ENCODE measurements at places on chromosomes 16 and 17. TPM values are rescaled to one million over a fixed set of nuclear protein-coding genes. Genes with fewer than 3 reads are reported as not detected.

DNA sequence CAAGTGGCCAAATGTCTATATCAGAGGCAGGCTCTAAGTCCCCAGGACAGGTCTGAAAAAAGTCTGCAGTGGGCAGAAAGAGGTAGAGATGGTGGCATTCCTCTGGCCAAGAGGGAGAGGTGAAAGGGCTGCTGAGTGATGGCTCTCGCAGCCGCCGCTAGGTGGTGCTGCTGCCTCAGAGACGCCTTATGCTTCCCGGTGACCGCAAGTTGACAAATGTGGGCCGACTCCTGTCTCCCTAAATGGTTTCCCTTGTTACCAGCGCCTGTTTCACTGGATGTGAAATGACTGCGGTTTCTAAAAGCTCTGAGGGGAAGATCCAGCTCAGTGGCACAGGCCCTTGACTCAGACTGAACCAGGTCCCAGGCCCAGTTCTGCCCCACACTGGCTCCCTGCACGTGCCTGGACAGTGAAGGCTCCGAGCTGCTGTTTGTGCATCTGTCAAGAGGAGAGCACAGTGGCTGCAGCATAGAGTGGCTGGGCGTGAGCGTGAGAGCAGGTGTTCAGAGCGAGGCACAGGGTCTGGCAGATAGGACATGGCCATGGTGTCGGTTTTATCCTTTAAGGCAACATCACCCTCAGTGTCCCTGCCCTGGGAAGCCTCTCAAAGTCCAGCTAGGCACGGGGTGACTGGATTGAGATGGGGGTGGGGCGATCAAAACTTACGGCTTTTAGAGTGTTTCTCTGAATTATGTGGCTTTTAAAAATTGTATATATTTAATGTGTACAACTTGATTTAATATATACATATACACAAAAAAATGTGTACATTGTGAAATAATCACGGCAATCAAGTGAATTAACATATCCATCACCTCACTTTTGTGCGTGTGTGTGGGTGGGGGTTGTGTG lies 19.9 kb downstream of the CLEC16A start:
- no peak overlapping the region for H3K4me3 ChIP-seq
- no peaks in the 10 kb centered on the region for H3K4me1 ChIP-seq
- H3K36me3 ChIP-seq: no peaks in the 10 kb centered on the region
- DNase-seq: peak; percentile 90
- no peaks in the 10 kb centered on the region for H3K27me3 ChIP-seq
- H3K27ac ChIP-seq: no peak overlapping the region

The HS3ST2 gene
- not detected for total RNA-seq

- peaks cover 3% of the 10 kb centered on the region for H3K4me1 ChIP-seq
- no peak for DNase-seq
- H3K27ac ChIP-seq: no peak overlapping the region
- peak overlapping the region; percentile 55 for H3K4me3 ChIP-seq
- H3K36me3 ChIP-seq: no peaks in the 10 kb centered on the region
- peaks cover 14% of the 10 kb centered on the region for H3K27me3 ChIP-seq
Measured at GRCh38 chr17:79075446-79075750, 774 bp downstream of the ENGASE start.

- no peak overlapping the region for H3K27ac ChIP-seq
- DNase-seq: no peak
- no peaks in the 10 kb centered on the region for H3K4me1 ChIP-seq
- H3K36me3 ChIP-seq: no peaks in the 10 kb centered on the region
Measured at GRCh38 chr16:31016018-31016417, 5.6 kb upstream of the STX1B start.

DNA sequence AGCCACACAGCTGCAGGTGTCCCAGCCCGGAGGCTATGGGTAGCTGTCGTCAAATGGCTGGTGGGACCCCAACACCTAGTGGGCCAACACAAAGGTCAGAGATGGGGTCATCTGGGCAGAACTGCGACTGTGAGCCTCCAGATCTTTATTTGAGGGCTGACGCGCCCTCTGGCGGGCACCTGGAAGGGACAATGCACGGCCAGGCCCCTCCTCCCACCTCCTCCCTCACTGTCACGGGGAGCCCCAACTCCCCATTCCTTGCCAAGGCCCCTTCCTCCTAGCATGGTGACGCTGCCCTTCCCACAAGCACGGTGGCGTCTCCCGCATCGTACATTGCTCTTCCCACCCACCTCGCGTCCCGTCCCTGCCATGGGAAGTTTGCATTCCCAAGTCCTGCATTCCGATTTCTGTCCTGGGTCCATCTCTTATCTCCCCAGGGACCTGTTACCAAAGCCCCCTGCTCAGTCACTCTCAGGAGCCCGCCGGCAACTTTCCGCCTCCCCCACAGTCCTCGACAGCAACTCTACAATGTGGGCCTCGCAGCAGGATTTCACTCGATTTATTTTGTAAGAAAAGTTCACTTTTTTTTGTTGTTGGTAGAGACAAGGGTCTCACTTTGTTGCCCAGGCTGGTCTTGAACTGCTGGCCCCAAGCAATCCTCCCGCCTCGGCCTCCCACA lies 1.0 kb downstream of the TLE7 start:
- DNase-seq: peak; percentile 54
- H3K4me1 ChIP-seq: no peaks in the 10 kb centered on the region
- H3K27me3 ChIP-seq: no peaks in the 10 kb centered on the region
- no peak overlapping the region for H3K4me3 ChIP-seq
- no peak overlapping the region for H3K27ac ChIP-seq
- no peaks in the 10 kb centered on the region for H3K36me3 ChIP-seq

- no peaks in the 10 kb centered on the region for H3K36me3 ChIP-seq
- H3K4me3 ChIP-seq: peak overlapping the region; percentile 100
- peak overlapping the region; percentile 42 for H3K27ac ChIP-seq
- DNase-seq: peak; percentile 58
Measured at GRCh38 chr16:74999609-75000480, 1.0 kb downstream of the ZNRF1 start.
